ENCODE measurements at places on chromosomes 5 and 9. TPM values are rescaled to one million over a fixed set of nuclear protein-coding genes. Genes with fewer than 3 reads are reported as not detected.

KIF3A gene
- total RNA-seq, result 10.0 TPM

OTP gene
- total RNA-seq, result 0.19 TPM

PCA3 gene
- not detected for total RNA-seq

MYMK gene
- total RNA-seq, result not detected

TAL2 gene
- total RNA-seq, result 0.32 TPM

PRUNE2 gene
- total RNA-seq, result 0.14 TPM

KIF27 gene
- 0.46 TPM for total RNA-seq

CREBRF gene
- total RNA-seq, result 3.5 TPM

CENPH gene
- total RNA-seq, result 35.5 TPM
